ENCODE measurements at places on chromosomes 2 and 18. TPM values are rescaled to one million over a fixed set of nuclear protein-coding genes. Genes with fewer than 3 reads are reported as not detected.

COPS9 gene
- 138 TPM for total RNA-seq

GCG gene
- total RNA-seq = 0.27 TPM

SH3YL1 gene
- 30.8 TPM for total RNA-seq

GPR17 gene
- total RNA-seq = 6.4 TPM

CYBRD1 gene
- total RNA-seq = 11.8 TPM

LYPD6 gene
- total RNA-seq = 7.3 TPM

MALL gene
- total RNA-seq = 0.79 TPM

All from neural crest cell (in vitro differentiated cells).